ENCODE measurements at places on chromosomes 12 and 14.

GRCh38 chr14:29475641-29476040 lies 452.0 kb downstream of the PRKD1 start:
- no peak for DNase-seq

GRCh38 chr12:76568888-76569551 lies 9.4 kb upstream of the OSBPL8 start:
- DNase-seq, result no peak

DNA sequence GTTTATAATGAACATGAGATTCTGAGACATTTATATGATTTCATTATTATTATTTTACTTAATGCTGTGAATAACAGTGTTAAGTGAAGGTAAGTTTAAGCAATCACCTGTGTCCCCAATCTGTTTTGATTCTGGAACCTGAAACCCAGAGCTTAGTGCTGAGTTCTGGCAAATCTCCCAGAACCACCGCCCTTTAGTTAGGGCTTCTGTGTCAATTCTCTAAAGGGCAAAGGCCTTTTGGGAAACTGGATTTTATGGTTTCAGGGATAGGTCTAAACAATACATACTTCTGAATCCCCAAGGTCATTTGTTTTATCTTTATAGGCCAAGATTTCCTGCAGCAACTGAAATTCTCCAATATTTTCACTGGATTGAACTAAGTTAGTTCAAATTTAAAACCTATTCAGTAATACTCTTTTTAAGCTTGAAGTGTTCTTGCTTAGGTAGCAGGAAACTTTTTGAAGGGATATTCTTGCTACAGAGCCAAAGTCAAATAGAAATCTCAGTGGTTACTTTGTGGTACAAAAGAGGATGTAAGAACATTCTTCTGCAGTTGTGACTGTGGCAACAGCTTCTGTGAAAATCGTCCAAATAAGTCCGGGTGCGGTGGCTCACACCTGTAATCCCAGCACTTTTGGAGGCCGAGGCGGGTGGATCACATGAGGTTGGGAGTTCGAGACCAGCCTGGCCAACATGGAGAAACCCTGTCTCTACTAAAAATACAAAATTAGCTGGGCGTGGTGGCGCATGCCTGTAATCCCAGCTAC lies 10.0 kb upstream of the PKP2 start:
- no peak for DNase-seq

DNA sequence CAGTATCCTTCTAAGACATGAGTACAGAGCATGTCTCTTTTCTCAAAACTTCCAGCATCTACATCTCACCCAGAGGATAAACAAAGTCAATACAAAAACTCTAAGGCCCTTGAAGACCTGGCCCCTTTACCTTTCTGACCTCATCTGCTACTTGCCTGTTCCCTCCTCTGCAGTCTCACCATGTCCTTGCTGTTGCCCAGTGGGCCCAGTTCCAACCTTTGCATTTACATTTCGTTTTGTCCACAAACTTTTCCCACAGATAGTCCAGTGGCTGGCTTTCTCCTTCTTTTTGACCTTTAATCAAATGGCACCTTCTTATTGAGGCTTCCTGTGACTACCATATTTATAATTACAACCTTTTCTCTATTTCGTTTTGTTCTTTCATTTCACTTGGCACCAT lies 1.6 kb downstream of the IRAK4 start:
- no peak for DNase-seq

DNA sequence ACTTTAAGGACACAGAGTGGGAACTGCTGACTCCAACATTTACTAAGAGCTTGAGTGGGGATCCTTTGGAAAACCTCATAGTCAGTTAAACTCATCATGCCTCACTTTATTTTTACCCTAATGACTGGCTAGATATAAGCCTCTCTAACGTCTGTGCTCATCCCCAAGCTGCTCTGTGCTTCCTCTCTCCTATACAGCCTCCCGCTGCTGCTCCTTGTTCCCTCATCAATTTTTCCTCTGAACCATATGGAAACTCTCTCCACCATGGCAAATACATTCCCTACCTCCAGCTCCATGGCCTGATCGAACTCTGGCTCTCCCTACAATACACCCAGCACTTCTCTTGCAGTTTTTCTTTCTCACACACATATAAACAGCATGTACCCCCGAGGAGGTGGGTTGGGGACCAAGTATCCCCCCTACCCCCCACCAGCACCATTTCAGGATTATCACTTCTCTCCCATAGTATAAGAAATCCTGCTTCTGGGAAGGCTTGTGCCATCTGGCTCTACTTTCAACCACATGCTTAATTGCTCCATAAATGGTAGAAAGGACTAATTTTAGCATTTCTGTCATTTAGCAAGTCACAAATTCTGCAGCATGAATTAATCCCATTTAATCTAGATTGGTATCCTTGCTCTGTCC lies 39.2 kb upstream of the DYRK2 start:
- DNase-seq, result no peak

DNA sequence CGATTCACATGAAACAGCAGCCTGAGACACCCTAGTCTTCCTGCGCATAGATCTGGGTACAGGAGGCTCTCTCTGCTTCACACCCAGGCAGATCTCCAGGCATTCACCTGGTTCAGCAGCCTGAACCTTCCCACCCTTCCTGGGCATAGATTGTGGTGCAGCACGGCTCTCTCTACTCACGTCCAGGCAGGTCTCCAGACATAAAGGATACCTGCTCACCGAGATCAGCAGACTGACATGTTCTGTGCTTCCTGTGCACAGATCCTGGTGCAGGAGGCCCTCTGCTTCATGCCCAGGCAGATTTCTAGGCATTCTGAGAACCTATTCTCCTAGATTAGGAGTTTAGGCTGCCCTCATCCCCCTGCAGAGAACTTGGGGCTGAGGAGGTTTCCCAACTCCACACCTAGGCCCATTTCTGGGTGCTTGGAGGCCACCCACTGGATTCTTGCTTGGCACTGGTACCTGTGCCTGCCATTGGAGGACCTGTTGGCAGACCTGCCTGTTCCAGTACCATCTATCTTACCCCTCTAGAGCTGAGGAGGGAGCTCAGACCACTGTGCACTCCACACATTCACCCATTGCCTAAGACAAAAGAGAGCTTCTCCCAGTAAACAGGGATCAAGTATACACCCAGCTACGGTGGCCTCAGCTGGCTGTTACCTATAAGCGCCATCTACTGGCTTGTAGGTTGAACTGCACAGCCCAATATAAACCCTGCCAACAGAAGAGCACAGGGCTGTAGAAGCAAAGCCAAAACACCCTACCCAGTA lies 28.0 kb upstream of the GARIN6 start:
- DNase-seq, result no peak

- DNase-seq, result no peak
Observed at GRCh38 chr14:86665975-86666374, 1136.0 kb downstream of the FLRT2 start.

- DNase-seq, result no peak
Observed at GRCh38 chr14:24232645-24233537, at the start of gene GMPR2. Gene GMPR2, plus strand, starts transcription at chr14:24232929. Its CDS starts 325 bp downstream, at chr14:24233254.

DNA sequence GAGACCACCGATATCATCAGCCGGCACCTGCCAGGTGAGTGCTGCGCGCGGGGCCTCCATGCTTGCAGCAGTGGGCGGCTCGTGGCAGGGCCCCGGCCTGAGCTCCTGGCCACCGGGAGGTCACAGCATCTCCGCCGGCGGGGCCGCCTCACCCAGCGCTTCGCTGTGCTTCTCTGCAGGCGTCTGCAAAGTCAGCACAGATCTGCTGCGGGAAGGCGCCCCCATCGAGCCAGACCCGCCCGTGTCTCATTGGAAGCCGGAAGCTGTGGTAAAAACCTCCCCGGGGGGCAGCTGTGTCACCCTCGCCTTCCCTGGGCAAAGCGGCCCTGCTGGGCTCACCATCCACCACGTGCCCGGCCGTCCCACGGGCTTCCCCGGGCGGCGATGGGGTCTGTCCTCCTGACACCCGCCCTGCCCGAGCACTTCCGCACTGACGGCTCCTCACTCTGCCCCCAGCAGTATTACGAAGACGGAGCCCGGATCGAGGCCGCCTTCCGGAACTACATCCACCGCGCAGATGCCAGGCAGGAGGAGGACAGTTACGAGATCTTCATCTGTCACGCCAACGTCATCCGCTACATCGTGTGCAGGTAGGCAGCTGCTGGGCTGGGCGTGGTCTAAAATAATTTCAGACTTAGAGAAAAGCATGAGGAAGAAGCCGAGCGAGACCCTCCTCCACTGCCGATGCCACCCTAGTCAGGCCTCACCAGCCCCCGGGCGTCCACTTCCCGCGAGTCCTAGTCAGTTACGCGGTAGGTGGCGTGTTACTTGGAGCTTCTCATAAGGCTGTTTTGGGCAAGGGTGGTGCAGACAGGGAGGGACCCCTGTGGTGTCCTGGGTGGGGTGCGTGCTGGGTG lies 7.1 kb downstream of the PGAM5 start:
- no peak for DNase-seq

DNA sequence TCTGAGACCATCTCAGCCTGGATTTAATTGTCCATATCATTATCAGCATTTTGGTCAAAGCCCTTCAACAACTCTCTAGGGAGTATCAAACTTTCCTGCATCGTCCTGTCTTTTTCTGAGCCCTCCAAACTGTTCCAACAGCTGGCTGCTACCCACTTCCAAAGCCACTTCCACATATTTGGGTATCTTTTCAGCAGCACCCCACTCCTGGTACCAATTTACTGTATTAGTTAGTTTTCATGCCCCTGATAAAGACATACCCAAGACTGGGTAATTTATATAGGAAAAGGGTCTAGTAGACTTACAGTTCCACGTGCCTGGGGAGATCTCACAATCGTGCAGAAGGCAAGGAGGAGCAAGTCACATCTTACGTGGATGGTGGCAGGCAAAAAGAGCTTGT lies 33.1 kb upstream of the YBX3 start:
- no peak for DNase-seq

GRCh38 chr12:15979096-15980092 lies 68.3 kb downstream of the DERA start:
- DNase-seq, result no peak

DNA sequence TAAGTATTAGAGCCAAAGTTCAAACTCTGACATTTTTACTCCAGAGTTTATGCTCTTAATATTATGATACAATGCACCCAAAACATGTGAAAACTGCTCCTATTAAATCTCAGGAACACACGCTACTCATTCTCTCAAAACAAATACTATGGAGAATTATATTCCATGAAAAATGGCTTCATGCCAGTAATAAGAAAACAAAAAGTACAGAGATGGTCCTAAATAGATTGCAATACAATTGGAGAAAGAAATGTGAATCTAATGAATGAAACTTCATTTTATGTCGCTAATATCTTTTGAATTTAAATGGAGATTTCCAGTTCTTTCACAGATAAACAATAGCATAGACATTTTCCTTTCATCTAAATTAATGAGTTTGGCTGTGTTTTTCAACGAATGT lies 384.3 kb downstream of the ADAMTS20 start:
- DNase-seq, result no peak

- no peak for DNase-seq
Observed at GRCh38 chr12:103909811-103910210, 20.4 kb upstream of the HSP90B1 start.

- no peak for DNase-seq
Observed at GRCh38 chr12:50088577-50089335, 3.6 kb downstream of the SMARCD1 start.

- no peak for DNase-seq
Observed at GRCh38 chr12:20039562-20039961, 328.8 kb upstream of the PDE3A start.

- no peak for DNase-seq
Observed at GRCh38 chr12:69657376-69658137, 41.5 kb downstream of the BEST3 start.
